ENCODE measurements at places on chromosomes 12 and 14.

DNA sequence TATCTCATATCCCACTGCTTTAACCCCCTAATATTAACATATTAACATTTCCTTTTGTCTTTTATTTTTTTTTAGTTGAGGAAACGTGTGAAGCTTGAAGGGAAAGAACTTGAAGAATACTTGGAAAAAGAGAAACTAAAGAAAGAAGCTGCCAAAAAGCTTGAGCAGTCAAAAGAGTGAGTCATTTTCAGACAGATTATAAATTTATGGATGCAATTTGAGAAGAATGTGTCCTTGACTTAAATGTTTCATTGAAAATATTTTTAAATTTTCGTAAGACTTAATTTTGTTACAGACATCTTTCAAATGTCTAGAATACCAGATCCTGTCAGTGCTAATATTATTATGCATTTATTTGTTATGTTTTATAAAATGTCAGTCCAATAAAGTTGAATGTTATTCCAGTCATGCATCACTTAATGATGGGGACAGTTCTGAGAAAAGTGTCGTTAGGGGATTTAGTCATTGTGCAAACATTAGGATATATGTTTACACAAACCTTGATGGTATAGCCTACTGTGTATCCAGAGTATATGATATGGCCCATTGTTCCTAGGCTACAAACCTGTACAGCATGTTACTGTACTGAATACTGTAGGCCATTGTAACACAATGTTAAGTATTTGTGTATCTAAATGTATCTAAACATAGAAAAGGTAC, 32.6 kb downstream of the CPSF2 start:
- no peak for DNase-seq

DNA sequence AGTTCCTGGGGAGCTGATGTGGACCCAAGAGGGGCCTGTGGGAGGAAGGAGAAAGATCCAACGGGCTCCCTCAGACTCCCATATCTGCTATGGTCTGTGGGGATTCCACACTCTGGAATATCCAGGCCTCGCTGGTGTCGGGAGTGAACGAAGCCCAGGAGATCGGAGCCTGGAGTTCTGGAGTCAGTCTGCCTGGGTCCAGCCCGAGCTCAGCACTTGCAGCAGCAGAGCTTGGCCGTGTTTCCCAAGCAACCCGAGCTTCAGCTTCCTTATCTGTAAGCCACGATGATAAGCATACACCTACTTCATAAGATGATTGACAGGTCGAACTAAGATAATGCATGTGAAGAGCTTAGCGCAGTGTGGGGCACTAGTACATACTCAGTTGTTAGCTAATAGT, 10.1 kb downstream of the LTBP2 start:
- DNase-seq, result no peak

DNA sequence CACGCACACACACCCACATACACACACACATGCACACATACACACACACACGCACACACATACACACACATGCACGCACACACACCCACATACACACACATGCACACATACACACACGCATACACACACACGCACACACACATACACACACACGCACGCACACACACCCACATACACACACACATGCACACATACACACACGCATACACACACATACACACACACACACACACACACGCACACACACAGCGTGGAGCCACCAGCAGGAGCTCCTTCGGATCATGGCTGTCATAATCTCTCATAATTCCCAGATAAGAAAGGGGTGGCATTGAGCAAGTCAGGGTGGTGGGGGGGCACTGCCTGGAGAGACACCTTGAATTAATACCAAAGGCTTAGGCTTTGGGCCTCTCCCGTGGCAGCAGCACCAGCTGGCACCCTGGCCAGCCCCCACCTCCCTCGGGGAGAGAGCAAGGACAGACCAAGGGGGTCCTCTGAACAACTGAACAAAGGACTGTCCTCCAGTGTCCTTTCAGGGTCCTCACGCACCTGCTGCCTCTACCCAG, 21.9 kb downstream of the ANO2 start:
- DNase-seq, result no peak

DNA sequence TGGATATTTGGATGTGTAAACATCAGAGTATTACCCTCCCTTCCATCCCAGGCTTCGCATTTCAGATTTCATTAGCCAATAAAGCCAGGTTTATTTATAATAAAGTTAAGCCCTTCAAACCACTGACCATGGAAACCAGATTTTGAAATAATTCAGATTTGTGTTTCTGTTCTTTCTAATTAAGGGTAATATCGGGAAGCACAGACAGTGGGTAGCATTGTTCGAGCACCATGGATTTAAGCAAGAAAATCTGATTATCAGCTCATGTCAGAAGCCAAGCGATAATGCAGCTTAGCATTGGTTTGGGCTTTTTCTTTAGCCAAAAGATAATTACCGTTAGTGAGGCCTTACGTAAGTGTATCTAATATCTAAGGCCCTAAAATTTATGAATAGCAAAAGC, 116.1 kb downstream of the C12orf42 start:
- DNase-seq, result no peak

DNA sequence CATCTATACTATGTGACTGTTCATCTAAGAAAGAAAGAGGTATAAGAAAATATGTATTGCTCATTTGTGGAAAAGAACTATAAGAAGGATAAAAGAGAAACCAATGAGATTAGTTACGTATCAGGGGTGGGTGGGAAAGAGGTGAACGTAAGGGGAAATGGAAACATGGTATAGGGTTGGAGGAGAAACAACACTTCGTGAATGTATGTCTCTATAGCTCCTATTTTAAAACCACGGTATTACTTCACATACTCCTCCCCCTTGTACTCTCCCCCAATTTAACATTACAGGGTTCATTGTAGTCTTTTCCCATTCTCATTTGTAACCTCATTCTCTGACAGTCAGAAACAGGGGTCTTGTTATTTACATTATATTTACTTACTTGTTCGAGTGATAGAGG, 120.4 kb downstream of the FOXG1 start:
- no peak for DNase-seq

GRCh38 chr14:92531106-92531873, 17.7 kb downstream of the RIN3 start:
- no peak for DNase-seq

- no peak for DNase-seq
These were observed 1.1 kb downstream of the LGALS3 start for GRCh38 chr14:55130196-55130550.

Measured in renal cortex interstitium (tissue), 15 donors.